ENCODE measurements at places on chromosomes 16 and 17.

DNA sequence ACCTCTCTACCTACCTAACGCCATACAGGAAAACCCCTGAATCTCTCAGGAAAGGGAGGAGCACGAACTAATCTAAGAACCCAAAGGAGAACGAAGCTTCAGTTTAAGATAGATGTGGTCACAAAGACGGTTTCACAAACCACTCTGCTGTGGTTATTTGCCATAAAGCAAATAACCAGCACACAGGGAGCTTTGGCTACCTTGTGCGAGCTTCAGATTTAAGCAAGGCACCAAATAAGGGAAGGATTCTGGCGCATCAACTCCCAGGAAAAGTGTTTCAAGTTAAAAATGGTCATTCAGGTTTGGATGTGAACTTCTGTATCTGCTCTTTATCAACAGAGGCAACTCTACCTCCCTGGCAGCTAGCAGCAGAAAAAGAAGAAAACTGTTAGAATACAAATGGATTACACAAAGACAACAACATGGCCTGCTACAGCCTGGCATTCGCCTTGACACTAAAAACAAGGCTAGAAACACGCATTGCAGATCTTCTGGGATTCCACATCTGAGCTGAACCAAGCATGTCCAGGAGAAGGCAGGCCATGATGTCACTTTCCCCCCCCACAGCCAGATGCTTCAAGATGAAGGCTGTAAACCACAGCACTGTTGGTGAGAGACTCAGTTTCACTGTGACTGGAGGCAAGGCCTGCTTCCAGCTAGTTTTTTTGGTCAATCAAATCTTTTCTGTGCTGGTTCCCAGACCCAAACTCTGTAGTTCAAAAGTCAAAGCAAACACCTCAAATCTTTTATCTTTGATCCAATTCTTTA lies 43.6 kb downstream of the SMG6 start:
- no peak for DNase-seq

DNA sequence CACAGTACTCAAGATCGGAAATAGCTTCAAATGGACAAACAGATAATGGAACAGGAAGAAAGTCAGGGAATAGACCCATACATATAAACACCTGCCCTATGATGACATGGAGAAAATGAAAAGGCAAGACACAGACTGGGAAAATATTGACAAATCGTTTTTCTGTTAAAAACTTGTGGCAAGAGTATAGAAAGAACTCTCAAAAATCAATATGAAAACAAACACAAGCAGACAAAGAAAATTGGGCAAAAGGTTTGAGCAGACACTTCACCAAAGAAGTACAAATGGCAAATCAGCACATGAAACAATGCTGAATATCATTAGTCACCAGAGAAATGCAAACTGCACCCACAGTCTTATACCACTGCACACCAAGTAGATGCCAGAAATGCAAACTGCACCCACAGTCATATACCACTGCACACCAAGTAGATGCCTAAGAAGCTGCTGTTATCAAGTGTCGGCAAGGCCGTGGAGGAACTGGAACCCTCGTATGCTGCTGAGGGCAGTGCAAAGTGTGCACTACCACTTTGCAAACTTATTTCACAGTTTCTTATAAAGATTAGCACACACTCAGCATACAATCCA lies 123.5 kb upstream of the CHMP6 start:
- no peak for DNase-seq

DNA sequence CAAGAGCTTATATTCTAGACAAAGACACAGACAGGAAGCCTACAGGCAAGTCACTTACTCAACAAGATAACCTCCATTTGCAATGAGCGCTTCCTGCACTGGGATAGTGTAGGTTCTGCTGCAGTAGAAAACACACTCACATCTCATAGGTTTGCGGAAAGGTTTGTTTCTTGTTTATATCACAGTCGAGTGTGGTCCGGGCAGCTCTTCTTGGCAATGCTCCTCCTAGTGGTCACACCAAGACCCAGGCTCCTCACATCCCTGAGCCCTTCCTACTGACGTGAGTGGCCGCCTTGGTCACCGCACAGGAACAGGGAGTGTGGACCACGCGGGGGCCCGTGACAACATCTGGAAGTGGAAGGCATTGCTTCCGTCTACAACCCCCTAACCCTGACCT lies 48.0 kb upstream of the RBFOX3 start:
- no peak for DNase-seq

GRCh38 chr17:30975042-30975820 lies 4.4 kb downstream of the RNF135 start:
- no peak for DNase-seq

- peak; percentile 28 for DNase-seq
Observed at GRCh38 chr17:7912927-7913524, 3.1 kb downstream of the RNF227 start.

DNA sequence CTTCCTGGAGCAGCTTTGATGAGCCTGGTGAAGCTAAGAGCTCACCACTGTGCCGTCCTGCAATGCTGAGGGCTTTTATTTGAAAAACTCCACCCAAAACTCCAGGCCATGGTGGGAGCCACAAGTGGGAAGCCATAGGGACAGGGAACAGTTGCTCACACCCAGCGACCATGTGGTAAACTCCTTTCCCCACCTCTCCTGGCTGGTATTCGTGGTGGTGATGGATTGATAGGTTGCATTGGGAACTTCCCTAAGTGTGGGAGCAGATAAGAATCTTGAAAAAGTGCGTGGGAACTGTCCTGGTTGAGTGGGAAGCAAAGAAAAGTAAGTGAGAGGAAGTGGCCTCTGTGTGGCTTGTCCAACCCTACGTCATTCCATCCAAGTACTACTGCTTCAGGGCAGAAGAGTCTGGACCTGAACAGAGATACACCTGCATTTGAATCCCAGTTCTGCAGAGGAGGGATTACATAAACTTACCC lies at the start of gene CCL1:
Gene CCL1, minus strand, starts transcription at position 51 of the 479 bp plus-strand sequence. CDS start 72 bp downstream, outside the sequence.
- no peak for DNase-seq

GRCh38 chr16:2813771-2814221 lies 3.2 kb upstream of the PRSS21 start:
- no peak for DNase-seq

GRCh38 chr17:11264183-11264871 lies 23.3 kb downstream of the SHISA6 start:
- no peak for DNase-seq
